ENCODE measurements at places on chromosomes 5 and 9.

DNA sequence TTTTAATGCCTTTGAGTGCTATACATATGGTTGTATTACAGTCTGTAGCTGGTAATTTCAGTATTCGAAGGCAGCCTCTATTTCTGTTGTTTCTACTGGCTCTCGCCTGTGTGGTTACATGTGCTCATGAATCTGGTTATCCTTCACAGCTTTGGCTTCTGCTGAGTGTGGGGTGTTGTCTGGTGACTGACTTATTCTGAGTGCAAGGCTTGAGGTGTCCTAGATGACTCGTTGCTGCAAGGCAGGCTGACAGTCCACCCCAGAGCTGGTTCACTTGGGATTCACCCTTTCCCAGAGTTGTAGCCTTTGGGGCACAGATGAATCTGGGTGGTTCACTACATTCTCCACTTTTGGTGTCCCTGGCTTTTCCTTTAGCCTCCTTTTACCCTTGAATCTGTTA lies 41.4 kb downstream of the PDE8B start:
- DNase-seq, result no peak

DNA sequence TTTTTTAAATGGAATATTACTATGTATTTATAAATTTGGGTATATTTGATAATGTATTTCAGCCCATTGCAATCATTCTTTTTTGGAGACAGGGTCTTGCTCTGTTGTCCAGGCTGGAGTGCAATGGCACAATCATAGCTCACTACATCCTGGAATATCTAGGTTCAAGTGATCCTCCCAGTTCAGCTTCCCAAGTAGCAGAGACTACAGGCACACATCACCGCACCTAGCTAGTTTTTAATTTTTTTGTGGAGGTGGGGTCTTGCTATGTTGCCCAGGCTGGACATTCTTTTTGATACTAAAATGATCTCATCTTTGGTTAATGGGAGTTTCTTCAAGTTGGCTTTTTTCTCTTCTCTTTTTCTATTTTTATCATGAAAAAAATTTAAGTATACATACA lies 91.3 kb downstream of the UNC13B start:
- no peak for DNase-seq

- DNase-seq, result no peak
Observed at GRCh38 chr9:138076650-138077009, 199.0 kb downstream of the CACNA1B start.

- no peak for DNase-seq
Observed at GRCh38 chr5:40738502-40738901, 17.3 kb downstream of the TTC33 start.

- no peak for DNase-seq
Observed at GRCh38 chr5:163718272-163718671, 212.9 kb downstream of the MAT2B start.

GRCh38 chr5:160685219-160685618 lies 166.8 kb downstream of the ATP10B start:
- DNase-seq, result no peak

- no peak for DNase-seq
Observed at GRCh38 chr5:171129308-171129707, 179.7 kb upstream of the TLX3 start.

DNA sequence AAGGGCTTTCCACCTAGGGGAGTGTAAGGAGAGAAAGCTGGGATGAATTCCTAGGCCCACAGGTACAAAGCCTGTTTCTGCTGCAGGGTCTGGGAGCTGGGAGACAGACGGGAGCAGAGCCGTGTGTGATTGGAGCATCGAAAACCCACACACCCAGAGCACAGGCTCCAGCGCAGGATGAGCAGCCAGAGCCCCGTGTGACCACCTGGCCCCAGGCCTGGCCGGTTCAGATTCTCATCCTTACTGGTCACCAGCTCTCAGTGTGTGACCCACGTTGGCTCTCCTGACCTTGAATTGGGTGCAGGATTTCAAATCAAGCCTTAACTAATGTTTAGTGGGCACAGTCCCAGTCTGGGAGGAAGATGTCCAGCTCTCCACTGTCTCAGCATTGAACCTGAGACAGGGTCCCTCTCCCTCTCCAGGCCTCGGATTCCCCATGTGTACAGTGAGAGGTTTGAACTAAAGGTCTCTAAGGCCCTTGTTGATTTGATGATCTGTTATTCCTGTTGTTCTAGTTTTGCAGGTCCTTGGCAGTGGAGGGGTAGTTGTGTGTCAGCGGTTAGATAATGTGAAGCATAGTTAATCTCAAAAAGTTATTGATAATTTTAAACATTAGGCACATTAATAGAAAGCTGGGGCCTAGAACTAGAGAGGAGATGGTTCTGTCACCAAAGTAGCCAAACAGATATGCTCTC lies 50.1 kb downstream of the PPARGC1B start:
- no peak for DNase-seq

GRCh38 chr9:98021306-98022040 lies 35.1 kb upstream of the NANS start:
- no peak for DNase-seq

DNA sequence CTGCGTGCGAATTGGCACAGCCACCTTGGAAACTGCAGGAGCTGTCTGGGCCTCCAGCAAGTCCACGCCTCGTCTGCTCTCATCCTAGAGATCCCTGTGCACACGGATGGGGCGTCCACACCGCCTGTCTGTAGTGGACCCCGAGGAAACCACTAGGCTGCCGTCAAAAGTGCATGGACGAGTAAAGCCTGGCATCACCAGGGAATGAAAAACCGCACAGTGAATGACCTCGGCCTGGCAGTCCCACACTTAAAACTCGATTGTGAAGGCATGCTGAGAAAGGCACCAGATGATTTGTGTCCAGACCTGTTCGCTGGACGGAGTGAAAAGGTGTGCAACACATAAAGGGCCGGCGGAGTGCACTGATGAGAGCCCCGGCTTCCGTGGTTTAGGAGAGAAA lies 50.8 kb downstream of the MRPL36 start:
- no peak for DNase-seq

- DNase-seq, result no peak
Observed at GRCh38 chr9:112629671-112630485, 88.0 kb downstream of the INIP start.

DNA sequence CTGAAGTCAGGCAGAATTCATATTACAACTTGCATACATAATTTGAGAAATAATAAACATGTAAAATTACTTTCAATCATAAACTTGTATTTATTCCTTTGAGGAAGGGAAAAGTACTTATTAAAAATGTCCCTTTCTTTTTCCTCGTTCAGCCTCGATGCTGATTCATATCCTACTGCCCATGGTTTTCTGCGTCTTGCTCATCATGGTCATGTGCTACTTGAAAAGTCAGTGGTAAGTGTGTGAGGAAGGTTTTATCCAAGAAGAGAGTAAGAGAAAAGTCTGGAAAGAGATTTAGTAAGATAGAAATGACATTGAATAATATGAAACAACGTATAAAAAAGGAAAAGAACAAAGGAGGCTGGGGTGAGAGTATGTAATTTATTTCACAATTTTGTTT lies 85.9 kb downstream of the OSMR start:
- DNase-seq, result peak; percentile 10

GRCh38 chr5:176157656-176158055 lies 80.6 kb upstream of the SIMC1 start:
- DNase-seq, result peak; percentile 66

GRCh38 chr9:129184596-129185122 lies 6.6 kb upstream of the IER5L start:
- no peak for DNase-seq

GRCh38 chr9:34211395-34211794 lies 32.6 kb downstream of the UBAP1 start:
- DNase-seq, result no peak

Data from A172 (cell line).